ENCODE measurements at places on chromosomes 1 and 21. TPM values are rescaled to one million over a fixed set of nuclear protein-coding genes. Genes with fewer than 3 reads are reported as not detected.

- DNase-seq, result no peak
Measured at GRCh38 chr21:45873866-45874265, 107.7 kb upstream of the COL6A1 start.

- DNase-seq, result no peak
Measured at GRCh38 chr1:156755527-156755950, 4.1 kb upstream of the HDGF start.

GRCh38 chr1:23242414-23242813 lies 25.1 kb upstream of the HTR1D start:
- no peak for DNase-seq

DNA sequence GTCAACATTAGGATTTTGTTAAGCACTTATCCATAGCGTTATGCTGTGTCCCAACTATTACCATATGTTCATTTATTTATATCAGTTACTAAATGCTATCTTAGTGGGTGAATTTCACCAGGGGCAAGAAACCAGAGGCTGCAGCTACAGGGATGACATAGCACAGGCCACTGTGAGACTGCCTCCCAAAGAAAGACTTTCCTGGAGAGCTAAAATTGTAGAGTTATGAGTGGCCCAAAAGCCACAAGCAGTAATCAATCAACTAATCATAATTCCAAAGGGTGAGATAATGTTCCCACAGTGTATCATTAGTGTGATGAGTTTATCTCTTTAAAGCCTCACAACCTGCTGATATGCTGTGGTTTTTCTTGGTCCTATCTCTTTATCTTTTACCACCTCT lies 3.8 kb upstream of the TGFB2 start:
- DNase-seq, result no peak

DNA sequence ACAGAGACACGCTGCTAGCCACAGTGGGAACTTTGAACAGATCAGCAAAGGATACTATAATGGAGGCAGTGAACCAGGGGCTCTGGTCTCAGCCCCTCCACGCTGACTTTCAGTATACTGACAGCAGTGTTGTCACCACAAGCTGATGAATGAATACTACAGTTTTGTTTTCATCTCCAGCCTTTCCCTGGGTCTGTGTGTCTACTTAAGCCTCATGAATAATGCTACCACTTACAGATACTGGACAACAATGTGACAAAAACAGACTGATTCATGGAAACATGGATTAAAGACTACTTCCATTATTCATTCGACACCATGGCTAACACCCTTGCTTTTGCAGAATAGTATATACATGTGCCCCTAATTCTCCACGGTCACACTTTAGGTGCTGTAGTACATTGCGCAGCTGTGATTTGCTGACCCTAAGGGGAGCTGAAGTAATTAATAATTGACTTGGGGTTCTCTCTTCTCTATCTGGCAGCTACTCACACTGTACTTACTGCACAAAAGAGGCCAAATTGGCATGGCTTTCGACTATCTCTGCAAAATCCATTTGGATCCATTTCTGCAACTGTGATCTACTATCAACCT lies 203.2 kb upstream of the LYPLAL1 start:
- DNase-seq, result no peak

Gene MEF2D
- total RNA-seq, result 22.3 TPM

Gene LCE6A
- not detected for total RNA-seq

DNA sequence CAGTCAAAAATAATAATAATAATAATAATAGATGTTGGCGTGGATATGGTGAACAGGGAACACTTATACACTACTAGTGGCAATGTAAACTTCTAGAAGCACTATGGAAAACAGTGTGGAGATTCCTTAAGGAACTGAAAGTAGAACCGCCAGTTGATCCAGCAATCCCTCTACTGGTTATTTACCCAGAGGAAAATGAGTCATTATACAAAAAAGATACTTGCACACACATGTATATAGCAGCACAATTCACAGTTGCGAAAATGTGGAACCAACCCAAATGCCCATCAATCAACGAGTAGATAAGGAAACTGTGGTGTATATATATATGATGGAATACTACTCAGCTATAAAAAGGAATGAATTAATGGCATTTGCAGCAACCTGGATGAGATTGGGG lies 176.0 kb downstream of the PLPP3 start:
- no peak for DNase-seq

Gene LCE1F
- not detected for total RNA-seq

DNA sequence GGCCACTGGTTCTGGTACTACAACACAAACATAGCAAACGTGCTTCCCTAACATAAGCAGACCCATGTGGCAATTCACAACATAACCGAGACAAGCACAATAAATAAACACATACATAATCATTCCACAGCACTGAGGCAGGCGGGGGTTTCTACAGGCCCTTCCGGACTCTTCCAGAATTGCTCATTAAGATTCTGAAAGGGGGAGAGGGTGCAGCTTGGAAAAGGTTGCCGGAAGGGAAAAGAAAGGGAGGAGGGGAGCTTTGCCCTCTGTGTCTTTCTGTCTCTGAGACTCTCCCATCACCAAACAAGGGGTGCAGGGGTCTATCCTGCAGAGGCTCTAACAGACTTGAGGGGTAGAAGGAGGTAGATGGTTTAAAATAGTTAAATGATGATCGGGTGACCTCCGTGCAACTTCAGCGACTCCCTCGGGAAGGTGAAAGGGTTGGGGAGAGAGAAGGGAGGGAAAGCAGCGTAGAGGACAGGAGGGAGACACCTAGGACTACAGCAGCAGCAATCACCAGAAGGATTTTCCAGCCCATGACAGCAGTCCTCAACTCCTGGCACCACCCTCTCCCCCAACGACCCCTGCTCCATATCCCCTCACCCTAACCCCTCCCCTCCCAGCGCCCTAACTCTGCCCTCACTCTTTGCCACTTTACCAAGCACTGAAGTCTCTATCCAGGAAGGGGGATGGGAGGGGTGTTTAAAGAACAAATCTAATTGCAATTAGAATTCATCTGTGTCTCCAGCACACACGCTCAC lies 365.5 kb upstream of the ESRRG start:
- no peak for DNase-seq

Gene ETV3L
- not detected for total RNA-seq

Gene S100A11
- total RNA-seq, result 612 TPM

GRCh38 chr1:243956450-243956849 lies 94.6 kb upstream of the ZBTB18 start:
- peak; percentile 30 for DNase-seq

Gene CLCNKA
- total RNA-seq, result not detected

Gene ACTL8
- total RNA-seq, result not detected

Gene ANKRD45
- not detected for total RNA-seq

Gene CD164L2
- not detected for total RNA-seq

Measured in GM23248 (cell line).